LNCaP clone FGC (cell line): ENCODE measurements at places on chromosomes 3 and 15.
A peak's percentile ranks its signal among the peaks of the same experiment; 100 is the strongest.

GRCh38 chr3:107416138-107416537, 38.9 kb downstream of the CCDC54 start:
- DNase-seq, result no peak

- peak; percentile 28 for DNase-seq
These were observed 13.1 kb downstream of the COL8A1 start for GRCh38 chr3:99651531-99651930.

- no peak for DNase-seq
These were observed 56.8 kb downstream of the APBA2 start for GRCh38 chr15:28942571-28942970.

- DNase-seq, result peak; percentile 69
These were observed 118.0 kb downstream of the ABI3BP start for GRCh38 chr3:100875239-100875638.

GRCh38 chr3:45555666-45556065, 38.9 kb upstream of the LIMD1 start:
- no peak for DNase-seq

DNA sequence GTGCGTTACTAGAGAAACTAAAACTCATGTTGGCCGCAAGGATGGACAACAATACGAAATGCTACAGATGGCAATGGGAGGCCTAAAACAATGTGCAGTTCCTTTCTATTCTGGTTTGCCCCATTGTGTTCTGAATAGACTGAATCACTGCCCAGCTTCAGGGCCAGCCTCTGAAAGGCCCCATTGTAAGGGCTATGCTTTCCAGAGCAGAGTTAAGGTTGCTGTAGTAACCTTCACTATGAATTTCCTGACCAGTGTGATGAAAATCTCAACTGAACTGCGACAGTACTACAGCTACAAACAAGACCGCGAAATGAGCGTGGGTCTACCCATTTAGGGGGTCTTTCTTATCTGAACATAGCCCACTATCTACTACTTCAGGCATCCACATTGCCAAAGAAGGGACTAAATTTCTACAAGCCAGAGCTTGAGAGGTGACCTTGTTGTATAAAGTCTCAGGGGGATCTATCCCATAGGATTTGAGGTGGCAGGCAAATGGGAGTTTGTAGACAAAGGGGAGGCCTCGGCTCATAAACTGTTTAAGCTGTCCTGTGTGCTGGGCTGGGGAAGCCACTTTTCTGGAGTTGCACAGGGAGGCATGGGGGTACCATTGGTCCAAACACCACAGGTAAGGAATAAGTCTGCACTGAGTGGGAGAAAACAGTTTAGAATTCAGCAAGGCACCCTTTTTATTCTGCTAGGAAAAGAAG, 80.1 kb downstream of the MYO1E start:
- no peak for DNase-seq

GRCh38 chr3:178454726-178455125, 81.5 kb upstream of the KCNMB2 start:
- no peak for DNase-seq

DNA sequence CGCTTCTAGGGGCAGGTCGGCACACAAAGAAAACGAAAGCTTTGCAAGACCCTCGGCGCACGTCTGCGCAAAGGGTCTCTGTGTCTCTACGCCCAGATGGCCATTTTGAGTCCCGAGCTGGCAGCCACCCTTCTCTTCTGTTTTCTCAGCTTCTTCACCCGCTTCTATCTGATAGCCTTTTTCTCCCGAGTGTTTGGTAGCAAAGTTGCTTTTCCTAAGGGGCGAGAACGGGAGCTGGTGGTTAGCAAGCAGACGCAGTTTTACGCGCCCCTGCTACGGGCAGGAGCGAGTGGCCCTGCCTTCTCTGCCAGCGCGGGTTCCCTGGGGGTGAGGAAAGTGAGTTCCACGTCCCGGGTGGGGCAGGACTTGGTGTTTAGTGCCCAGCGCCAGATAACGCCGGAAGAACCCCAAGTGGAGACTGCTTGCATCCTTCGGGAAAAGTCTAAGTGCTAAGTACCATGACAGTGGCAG, 2.9 kb upstream of the MKRN2 start:
- DNase-seq, result no peak

- DNase-seq, result peak; percentile 50
These were observed 200.0 kb upstream of the UBE2E2 start for GRCh38 chr3:23002836-23003732.
